Mucosa of gallbladder (tissue), 1 donor: ENCODE measurements at places on chromosomes 12 and 14.
A peak's percentile ranks its signal among the peaks of the same experiment; 100 is the strongest.

DNA sequence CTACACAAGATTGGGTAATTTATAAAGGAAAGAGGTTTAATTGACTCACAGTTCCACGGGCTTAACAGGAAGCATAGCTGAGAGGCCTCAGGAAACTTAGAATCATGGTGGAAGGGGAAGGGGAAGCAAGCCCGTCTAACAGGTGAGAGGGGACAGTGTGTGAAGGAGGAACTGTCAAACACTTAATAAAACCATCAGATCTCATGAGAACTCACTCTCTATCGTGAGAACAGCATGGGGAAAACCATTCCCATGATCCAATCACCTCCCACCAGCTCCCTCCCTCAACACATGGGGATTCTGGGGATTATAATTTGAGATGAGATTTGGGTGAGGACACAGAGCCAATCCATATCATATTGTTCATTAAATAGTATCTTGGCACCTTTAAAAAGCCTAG, 56.1 kb downstream of the EPS8 start:
- DNase-seq, result no peak

- no peak for DNase-seq
Measured at GRCh38 chr14:102111101-102111500, 24.3 kb upstream of the HSP90AA1 start.

GRCh38 chr12:104570174-104570907, 113.6 kb downstream of the CHST11 start:
- no peak for DNase-seq

DNA sequence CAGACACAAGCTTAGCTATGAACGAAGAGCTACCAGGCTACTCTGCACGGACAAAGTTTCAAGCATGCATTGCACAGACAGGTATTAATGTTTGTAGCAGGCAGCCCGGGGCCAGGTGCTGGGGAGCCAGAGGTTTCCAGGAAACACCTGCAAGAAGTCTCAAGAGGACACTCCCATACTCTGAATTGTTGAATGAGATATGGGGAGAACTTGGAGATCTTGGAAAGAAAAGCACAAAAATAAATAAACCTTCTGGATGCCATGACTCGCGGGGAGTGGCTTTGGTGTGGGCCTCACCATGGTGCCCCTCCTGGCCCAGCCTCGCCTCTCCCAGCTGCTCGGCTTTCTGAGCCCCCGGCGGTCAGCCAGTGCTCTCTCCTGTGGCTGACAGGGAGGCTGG, 186.8 kb downstream of the TTC7B start:
- no peak for DNase-seq

DNA sequence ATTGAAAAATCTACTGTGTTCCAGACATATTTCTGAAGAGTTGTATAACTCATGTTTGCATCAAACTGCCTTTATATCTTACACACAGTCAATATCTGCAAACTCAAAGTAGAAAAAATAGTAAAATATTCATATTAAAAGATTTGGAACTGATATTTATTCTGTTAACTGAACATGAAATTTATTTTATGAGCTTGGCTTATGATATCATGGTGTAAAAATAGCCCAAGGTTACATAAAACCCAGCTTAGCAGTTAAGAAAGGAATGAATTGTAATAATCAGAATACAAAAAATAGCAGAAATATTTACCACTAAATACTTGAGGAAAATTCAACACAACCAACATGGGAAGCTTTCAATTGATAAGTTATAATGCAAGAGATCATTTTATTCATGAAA, 367.9 kb downstream of the FLRT2 start:
- DNase-seq, result no peak

DNA sequence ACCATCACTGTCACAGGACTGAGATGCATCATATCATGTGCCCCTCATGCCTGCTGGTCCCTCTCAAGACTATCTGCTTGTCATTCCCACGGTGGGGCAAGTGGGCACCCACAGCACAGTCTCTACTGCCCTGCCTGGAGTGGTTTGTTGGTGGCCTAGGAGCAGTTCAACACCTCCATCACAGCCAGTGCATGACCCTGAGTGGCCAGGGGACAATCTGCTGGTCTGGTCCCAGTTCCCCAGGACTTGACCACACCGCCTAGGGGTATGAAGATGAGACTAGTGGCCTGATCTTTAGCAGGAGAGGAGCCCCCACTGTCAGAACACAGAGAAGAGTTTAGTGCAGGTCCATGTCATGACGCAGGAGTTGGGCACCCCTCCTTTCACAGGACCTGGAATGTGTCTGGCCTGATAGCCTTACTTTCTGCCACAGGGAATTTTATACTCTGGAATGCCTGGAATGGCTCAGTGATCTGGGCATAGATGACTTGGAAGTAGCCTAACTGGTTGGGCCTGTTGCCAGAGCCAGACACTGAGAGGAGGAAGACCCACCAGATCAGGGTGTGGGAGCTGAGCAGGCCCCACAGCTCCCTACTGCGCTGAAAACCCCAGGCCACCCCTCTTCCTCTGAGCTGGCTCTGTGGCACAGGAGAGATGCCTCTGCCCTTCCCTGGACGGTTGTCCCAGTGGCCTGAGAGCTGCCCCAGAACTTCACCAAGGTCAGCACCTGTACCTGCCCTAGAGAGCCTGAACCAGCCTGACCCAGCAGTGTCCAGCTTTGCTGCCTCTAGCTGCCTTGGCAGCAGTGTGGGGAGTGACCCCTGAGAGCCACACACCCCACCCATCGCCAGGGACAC, 83.3 kb downstream of the PUS7L start:
- no peak for DNase-seq

DNA sequence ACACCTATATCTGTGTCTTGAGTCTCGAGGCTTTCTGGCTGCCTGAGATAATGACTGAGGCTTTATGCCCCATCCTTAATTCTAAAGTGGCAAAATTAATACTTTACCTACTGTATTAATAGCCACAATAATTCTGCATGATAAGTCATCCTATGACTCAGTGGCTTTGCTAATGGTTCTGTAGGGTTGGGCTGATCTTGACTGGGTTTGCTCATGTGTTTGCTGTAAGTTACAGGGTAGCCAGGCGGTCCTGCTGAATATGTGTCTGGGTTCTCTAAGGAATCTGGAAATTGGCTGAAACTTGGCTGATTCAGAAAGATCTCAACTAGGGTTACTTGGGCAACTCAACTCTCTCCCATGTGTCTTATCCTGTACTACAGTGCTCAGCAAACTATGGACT, 21.7 kb downstream of the MGST1 start:
- DNase-seq, result no peak

- DNase-seq, result no peak
Measured at GRCh38 chr12:67428431-67428830, 159.3 kb downstream of the CAND1 start.

- DNase-seq, result no peak
Measured at GRCh38 chr14:22768947-22769346, 2.5 kb downstream of the OXA1L start.

GRCh38 chr14:70714055-70714550, 72.4 kb downstream of the TTC9 start:
- DNase-seq, result peak; percentile 34

GRCh38 chr14:64324895-64325294, 30.7 kb upstream of the ESR2 start:
- no peak for DNase-seq

DNA sequence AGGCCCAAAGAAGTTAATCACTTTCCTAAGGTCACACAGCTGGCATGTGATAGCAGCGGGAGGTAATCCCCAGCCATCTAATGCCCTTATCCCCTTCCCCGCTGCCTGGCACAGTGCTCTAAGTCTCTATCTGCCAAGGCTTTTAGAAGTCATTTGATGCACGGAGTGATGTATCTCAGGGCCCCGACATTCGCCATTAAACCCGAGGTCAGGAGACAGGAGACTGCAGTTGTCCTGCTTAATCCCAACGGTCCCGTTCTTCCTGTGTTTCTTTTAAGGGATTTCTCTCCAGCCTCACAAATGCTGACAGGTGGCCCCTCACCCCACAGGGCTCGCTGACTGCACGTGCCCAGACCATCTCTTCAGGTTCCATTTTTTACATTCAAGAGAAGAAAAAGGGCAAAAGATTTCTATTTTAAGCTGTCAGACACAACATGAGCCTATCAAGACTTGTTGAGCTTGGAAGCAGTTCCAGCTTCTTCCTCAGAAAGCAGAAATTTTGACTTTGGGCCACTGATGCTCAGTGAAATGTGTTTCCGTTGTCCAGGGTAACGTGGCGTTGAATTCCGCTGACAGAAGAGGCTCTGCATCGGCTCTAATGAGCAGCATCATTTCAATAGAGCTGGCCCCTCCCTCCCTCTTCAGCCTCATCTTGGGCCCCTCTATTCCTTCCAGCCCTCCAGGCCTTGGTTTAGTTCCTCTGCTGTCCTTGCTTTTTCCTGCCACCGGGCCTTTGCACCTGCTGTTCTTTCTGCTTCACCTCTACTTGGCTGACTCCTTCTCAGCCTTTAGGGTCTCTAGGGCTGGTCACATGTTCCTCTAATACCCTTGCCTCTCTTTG, 171.5 kb downstream of the CHST11 start:
- DNase-seq, result no peak

DNA sequence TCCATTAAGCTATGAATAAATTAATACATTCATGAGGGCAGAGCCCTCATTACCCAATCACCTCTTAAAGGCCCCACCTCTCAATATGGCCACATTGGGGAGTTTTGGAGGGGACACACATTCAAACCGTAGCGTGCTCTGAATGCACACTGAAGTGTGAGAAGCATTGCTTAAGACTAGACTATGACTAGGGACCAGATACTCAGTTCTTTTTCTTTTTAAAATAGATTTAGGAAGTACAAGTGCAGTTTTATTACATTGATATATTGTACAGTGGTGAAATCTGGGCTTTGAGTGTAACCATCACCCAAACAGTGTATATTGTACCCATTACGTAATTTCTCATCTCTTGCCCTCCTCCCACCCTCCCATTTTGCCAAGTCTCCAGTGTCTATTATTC, 21.0 kb upstream of the JDP2 start:
- DNase-seq, result no peak

DNA sequence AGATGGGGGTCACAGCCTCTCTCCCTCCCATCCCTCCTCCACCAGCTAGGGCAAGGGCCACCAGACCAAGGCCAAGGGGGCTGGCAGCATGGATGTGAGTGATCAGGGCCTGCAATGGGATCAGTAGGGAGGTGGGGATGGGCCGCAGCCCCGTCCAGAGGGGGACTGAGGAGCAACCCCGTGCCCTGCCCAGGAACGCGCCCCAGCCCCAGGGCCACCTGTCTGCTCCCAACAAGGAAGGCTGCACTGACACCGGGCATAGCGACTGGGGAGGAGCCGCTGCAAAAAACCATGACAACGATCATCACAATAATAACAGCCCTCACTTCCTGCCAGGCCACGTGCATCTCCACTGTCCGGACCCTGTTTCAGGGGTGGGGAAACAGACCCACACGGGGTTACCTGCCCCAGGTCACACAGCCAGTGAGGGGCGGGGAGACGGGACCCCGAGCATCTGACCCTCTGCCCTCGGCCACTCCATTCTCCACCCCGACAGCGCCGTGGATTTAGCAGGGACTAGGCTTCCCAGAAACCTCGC, 24.3 kb downstream of the NCOR2 start:
- DNase-seq, result no peak

DNA sequence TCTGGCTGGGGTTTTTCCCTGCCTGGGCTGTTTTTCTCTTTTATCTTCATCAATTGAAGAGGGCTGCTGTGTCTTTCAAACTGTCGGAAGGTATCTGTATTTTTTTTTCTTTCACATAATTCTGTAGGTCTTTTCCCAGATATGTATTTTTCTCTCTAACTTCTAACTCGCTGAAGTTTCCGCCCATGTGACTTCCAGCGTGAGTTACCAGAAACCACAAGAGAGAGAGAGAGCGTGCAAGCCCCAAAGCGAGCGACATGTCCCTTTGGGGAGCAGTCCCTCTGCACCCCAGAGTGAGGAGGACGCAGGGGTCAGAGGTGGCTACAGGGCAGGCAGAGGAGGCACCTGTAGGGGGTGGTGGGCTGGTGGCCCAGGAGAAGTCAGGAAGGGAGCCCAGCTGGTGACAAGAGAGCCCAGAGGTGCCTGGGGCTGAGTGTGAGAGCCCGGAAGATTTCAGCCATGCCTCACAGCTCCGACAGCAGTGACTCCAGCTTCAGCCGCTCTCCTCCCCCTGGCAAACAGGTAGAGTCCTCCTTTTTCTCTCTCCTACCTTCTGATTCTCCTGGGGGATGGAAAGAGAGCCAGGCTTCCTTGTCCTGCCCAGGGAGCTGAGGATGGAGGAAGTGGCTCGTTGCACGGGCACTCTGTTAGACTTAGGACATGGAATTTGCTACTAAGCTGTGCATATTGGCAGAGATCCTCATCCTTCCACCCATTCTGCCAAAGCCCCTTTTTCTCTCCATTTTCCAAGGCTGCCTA, at the start of gene BATF:
TSS of gene BATF (plus strand) at position 246 of the 759 bp plus-strand sequence. CDS start at position 460, 214 bp downstream.
- peak; percentile 51 for DNase-seq

- DNase-seq, result no peak
Measured at GRCh38 chr12:46489951-46490388, 117.4 kb upstream of the SLC38A2 start.

DNA sequence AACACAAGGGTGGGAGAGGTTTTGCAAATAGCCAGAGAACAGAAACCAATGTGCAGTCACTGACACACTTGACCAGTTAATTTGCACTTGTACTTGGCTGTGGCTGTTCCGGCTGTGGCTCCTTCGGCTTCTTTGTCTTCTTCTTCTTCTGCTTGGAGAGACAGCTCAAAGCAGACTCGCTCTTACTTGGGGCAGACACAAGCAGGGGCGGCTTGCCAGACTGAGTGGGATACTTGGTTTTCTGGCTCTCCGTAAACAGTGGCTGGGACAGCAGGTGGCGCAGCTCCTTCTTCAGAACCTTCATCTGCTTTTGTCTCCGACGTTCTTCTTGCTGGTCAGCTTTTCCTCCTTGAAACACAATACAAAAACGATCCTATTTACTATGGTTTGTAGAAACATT, 25.0 kb downstream of the OTUB2 start:
- peak; percentile 48 for DNase-seq

DNA sequence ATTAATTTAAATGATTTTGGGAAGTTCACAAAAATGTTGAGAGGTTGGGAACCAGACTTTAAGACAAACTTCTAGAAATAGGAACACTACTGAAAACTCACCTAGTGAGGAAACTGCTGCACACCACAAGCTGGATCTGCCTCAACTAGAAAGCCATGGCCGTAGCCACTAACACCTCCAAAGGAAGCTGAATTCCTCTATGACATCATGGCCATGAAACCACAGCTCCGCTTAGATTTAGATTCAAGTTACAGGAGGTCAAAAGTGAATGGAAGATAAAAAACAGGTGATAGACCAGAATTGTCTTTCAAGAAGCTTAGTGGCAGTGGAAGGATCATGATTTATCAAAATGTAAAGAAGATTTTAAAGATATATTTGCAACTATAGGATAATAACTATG, 208.8 kb upstream of the ALG10 start:
- DNase-seq, result no peak

- peak; percentile 12 for DNase-seq
Measured at GRCh38 chr12:118436002-118436730, 59.8 kb downstream of the SUDS3 start.
